ENCODE measurements at places on chromosomes 3 and 15.

- peak; percentile 75 for DNase-seq
These were observed 123.5 kb downstream of the RPLP1 start for GRCh38 chr15:69576035-69576526.

GRCh38 chr3:31621314-31621713 lies 88.6 kb downstream of the STT3B start:
- DNase-seq, result no peak

DNA sequence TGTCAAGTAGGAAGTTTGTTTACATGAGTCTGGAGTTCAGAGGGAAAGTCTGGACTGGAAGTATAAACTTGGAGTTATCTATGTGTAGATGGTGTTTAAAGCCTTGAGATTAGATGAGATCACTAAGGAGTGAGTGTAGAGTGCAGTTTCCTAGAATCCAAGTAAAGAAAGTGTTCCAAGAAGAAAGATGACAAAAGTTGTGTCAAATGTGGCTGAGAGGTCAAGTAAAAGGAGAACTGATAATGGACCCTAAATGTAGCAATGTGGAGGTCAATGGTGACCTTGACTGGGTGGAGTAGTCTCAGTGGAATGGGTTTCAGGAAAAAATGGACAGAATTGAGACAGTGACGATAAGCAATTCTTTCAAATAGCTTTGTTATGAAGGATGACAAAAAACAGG lies 39.9 kb upstream of the ULK4 start:
- DNase-seq, result no peak

DNA sequence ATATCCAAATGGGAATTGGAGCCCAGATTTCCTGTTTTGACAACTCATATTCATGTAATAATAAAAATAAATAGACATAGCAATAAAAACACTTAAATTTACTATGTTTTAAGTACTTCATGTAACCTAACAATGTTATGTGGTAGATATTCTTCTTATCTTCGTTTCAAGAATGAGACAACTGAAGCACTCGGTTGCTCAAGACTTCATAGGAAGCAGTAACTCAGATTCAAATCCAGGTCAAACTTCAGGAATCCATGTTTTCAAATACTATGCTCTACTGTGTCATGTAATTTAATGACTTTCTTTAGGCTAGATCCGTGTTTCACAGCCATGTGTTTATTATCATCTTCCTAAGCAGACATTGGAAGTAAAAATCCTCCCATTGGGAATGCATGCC lies 492.2 kb downstream of the CNTN3 start:
- DNase-seq, result no peak

DNA sequence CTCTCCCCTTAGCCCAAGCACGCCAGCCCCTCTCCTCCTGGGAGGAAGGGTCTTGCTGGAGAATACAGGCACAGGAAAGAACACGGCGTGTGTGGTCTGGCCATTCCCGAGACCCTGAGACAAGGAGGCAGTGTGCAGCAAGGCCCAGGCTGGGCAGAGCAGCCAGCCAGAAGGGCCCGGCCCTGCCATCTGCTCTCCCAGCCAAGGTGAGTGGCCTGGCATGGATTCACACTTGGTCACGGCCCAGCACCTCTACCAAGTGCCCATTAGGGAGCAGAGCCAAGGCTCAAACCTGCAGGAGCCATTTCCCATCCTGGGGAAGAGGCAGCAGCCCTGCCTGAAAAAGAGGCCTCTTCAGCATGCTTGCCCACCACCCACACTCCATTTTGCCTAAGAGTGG lies 28.6 kb downstream of the MEGF11 start:
- DNase-seq, result no peak

- peak; percentile 51 for DNase-seq
These were observed at the start of gene ARHGEF26 for GRCh38 chr3:154120961-154121700. TSS of gene ARHGEF26 (plus strand) at chr3:154121390. CDS start at chr3:154121993, 603 bp downstream.

GRCh38 chr3:179028408-179028807 lies 43.2 kb downstream of the ZMAT3 start:
- no peak for DNase-seq

- DNase-seq, result no peak
These were observed 243.2 kb downstream of the MBNL1 start for GRCh38 chr3:152511904-152512303.

GRCh38 chr3:43176666-43177065 lies 70.8 kb upstream of the POMGNT2 start:
- no peak for DNase-seq

DNA sequence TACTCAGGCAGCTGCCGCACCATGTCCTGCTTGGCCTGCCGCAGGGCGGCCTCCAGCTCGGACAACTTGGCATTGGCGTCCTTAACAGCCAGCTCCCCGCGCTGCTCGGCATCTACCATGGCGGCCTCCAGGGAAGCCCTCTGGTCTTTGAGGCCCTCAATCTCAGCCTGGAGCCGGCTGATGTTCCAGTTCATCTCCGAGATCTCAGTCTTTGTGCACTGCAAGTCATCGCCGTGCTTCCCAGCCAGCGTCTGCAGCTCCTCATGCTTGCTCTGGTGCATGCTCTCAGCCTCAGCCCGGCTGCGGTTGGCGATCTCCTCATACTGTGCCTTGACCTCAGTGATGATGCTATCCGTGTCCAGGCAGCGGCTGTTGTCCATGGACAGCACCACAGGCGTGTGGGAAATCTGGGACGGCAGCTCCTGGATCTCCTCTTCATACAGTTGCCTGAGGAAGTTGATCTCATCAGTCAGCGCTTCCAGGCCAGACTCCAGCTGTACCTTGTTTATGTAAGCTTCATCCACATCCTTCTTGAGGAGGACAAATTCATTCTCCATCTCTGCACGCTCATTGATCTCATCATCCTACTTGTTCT lies 15.5 kb upstream of the PSTPIP1 start:
- DNase-seq, result no peak

DNA sequence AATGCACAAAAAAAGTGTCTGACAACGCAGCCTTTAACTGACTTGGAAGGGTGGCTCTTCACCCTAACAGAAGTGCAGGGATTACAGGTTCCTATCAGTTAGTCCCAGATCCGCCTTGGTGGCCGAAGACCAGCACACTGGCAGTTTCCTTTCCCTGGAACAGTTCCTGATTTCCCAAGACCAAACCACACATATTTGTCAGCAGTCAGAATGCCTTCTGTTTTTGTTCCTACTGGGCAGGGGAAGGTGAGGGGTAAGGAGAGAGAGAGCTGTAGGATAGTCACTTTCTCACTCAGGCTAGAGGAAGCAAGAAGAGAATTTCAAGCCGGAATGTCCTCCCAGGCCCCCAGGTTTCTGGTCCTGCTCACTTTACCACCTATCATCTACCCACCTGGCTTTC lies 9.2 kb downstream of the CXCR6 start:
- DNase-seq, result no peak

DNA sequence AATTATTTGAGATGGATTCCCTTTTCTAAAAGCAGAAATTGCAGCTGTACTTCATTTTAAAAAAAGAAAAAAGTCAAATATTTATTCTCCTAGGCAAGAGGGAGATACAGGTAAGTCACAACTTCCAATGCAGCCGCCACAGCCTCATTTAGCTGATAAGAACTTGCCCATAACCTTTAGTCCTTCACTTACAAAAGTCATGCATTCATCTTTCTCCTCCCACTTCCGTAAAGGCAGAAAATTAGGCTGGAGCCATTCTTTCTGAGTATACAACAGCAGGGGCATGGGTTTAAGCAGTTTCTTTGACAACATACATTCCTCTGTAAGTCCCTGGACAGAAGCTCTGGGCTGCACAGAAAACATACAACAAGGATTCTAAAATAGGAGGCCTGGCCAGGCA lies 4.3 kb downstream of the SUCLG2 start:
- no peak for DNase-seq

DNA sequence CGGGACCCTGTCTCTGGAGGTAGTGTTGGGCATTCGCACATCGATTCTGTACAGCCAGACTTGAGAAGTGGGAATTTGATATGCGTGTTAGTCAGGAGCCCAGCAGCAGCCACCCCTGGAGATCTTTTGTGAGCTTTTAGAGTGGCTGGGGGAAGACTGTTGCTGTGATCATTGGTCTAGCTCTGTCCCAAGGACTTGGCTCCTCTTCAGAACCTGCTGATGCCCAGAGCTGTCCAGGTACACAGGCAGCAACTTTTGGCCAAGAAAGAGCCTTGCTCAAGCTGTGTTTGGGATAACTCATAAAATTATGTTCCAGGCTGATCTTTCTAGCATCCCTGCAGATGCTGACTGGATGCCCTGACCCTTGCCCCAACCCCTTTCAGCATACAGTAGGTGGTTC lies 29.3 kb downstream of the LIMD1 start:
- DNase-seq, result no peak

DNA sequence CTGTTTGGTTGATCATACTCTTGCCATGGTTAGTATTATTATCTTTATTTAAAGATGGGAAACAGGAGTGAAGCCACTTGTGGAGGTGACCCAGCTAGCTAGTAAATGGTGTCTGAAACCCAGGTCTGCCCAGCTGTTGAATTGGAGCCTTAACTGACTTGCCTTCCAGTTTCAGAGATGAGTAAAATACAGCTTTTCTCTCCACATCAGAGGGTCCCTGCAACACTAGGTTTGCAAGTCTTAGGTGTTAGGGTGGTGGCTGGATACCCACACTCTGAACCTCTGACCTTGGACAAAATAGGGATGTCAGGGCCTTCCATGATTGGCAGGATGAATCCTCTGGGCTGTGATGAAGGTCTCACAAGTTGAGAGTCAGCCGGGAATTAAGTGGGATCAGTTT lies 4.1 kb downstream of the FLNB start:
- no peak for DNase-seq

- no peak for DNase-seq
These were observed 70.2 kb upstream of the GADL1 start for GRCh38 chr3:30964612-30965011.

- DNase-seq, result peak; percentile 47
These were observed 102.0 kb upstream of the PRICKLE2 start for GRCh38 chr3:64327100-64327804.

- no peak for DNase-seq
These were observed 31.6 kb upstream of the LRRC3B start for GRCh38 chr3:26590919-26591484.

DNA sequence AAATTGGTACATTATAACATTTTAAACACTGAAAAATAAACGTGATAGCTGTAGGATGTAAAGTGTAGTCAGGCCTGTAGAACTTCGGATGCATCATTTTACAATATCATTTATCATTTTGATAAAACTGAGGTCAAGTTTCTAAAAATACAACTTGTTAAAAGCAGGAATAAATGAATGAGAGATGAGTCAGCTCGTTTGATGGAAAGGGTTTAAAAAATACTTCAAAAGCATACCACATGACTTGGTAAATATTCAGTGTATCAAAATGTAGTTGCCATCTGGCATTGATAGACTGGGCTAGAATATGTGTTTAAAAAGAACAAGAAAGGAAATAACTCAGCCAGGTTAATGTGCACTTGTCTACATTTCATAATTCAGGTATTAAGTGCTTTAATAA lies 357.0 kb downstream of the TIGIT start:
- no peak for DNase-seq

DNA sequence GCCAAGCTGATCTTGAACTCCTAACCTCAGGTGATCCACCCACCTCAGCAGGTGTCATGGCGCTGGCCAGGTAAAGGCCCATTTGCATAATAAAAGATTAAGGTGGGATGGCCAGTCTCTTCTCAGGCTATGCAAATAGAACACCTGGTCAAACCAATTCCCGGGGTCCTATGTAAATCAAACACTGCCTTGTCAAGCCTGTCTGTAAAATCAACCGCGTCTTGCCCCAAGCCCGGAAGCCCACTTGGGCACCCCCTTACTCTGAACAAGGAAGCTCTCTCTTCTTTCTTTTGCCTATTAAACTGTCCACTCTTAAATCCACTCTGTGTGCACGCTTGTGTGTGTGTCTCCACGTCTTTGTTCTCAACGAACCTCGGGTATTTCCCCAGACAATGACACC lies 13.0 kb upstream of the POC1A start:
- no peak for DNase-seq

DNA sequence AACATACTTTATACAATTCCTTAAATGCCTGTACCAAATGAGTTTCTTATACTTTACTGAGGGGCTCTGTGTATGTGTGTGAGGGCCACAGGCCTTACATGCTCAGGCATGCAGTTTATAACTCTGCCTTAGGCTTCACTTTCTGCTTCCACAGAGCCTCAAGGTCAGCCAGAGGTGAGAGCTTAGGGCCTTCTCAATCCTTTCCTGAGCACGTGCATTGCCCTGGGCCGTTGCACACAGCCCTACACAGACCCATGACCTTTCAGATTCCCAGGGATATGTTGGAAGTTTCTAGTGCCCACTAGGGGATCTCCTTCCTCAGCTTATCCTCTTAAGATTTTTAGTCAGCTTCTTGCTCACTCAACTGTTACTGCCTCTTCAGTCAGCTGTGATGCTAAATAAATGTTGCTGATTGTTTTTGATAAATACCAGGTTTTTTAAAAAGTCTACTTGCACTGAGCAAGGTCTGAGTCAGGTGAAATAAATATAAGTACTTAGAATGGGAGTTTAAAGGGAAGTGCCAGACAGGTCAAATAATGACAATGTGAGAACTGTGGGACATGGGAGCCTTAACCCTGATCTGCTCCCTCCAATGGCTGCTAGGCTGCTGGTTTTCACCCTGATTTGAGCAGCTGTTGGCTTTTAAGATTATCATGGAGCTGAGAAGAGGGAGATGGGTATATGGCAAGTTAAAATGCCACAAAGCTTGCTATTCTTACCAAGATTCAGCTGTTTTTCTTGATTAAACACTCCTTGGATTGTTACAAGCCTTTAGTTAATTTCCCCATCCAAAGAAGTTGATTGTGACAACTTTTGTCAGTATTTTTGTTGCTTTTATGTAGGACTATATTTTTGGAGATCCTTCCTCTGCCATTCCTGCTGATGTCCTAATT lies 169.5 kb downstream of the PLD1 start:
- DNase-seq, result peak; percentile 44

DNA sequence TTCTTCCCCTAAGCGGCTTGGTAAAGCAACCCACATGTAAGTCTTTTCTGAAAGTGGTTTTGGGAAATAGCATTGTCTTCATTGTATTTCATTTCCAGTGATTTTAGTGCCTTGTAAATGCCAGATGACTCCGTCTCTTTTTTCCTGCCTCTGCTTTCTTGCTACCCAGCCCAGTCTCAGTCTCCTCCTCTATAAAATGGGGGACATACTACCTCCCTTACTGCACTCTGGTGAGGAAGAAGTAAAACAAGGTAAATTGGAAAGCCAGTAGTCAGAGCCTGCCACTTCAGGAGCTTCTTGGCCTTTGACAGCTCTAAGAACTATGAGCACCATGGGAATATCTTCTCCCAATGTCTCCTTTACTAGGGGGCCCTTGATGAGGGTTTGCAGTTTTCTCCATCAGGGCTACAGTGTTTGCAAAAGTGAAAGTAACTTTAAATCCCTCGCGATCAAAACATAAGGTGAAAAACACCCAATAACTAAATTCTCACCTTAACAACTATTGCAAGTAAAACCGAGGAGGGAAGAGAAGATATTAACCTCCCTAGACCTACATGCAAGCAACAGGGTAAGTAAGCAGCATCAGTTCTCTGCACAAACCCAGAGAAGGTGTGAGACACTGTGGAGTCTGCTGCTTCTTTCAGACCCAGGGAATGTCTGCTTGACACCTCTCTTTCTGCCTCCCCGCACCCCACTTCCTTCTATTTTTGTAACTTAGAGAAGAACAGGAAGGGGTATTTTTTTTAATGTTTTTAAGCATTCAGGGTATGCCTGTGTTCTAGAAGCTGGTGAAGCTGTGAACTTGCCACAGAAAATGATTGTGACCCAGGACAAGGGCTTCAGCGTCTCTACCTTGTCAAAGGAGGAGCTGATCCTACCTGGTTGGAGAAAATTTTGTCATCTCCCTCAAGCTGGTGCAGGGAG lies 159.1 kb upstream of the EOMES start:
- DNase-seq, result no peak

- no peak for DNase-seq
These were observed 21.2 kb downstream of the RBP1 start for GRCh38 chr3:139518306-139518705.

- DNase-seq, result no peak
These were observed 18.7 kb downstream of the OCA2 start for GRCh38 chr15:28080386-28080785.
